ENCODE measurements at places on chromosomes 1 and 21.

GRCh38 chr1:83901547-83902155 is 97.3 kb downstream of the TTLL7 start:
- DNase-seq, result no peak

DNA sequence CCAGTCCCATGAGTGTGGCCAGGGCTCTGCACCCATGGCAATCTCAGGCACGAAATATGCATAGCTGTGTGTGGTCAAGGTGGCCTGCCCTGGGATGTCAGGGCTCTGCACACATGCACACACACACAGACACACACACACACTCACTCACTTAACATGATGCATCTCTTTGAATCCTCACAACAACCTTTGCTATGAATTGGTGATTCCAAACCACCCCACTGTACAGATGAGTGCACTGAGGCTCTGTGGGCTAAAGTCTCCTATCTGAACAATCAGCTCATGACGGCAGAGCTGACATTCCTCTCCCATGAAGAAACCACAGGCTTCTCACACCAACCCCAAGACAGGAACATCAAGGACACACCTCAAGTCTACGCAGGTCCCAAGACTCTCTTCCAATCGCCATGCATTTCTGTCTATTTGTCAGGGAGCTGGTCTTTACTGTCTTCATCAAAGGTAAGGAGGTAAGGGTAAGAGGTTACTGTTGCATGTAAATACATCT is 131.6 kb downstream of the ETS2 start:
- no peak for DNase-seq

DNA sequence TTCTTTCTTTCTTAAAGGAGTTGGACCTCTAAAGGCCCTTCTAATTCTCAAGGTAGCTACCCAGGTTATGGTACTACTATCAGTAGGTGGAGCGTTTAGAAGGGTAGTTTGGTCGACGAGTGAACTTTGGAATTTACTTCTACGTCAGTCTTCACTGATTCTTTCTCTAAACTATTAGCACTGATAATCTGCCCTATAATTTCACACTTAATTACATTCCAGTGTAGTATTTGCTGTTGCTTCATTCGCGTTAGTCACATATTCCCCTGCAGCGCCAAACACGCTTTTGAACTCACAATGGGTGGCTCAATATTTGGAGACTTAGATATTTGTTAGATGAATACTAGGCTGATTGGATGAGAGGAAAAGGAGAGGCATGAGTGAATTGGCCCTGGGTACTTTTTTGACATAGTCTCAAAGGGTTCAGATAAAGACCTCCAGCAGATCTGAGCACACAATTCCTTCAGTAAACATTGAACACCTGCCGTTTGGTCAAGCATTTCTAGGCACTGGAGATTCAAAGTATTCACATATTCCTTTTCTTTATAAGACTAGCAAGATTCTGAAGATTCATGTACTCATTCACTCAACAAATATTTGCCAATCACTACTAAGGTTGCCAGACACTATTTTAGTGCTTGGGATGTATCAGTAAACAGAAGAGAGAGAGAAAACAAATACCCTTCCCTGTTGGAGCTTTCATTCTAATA is 929 bp upstream of the FOXJ3 start:
- DNase-seq, result no peak

DNA sequence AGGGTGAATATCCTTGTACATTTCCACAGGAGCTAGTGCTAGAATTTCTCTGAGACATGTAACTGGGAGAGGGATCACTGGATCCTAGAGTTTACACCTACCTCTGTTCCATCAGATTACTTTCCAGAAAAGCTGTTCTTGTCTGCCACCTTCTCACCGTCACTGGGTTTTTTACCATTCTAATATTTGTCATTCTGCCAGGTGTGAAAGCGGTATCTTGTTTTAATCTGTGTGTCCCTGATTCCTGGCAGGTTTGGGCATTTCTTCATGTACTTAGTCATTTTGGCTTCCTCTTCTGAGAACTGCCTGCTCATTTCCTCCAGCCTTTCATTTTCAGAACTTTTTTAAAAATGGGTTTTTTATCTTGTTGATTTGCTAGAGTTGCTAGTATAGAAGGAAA is 5.1 kb downstream of the PMF1 start:
- no peak for DNase-seq

DNA sequence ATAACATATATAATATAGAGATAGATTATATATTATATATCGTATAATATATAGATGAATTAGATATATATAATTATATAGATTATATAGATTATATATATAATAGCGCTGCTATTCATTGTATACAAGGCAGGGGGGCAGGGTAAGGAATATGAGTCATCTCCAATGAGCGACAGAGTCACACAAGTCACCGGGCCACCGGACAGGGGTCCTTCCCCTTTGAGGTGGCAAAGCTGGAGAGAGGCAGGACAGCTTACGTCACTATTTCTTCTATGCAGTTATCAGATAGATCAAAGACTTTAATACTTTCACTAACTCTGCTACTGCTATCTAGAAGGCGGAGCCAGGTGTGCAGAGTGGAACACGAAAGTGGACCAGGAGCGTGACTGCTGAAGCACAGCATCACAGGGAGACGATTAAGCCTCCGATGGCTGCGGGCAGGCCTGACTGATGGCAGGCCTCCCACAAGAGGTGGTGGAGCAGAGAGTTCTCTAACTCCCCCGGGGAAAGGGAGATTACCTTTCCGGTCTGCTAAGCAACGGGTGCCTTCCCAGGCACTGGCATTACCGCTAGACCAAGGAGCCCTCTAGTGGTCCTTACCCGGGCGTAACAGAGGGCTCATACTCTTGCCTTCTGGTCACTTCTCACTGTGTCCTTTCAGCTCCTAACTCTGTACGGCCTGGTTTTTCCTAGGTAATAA is 2154.7 kb downstream of the MRPL39 start:
- DNase-seq, result no peak

GRCh38 chr1:38125837-38126520 is 79.4 kb upstream of the POU3F1 start:
- DNase-seq, result no peak
